AG04450 (cell line): ENCODE measurements at places on chromosomes 2 and 18.

DNA sequence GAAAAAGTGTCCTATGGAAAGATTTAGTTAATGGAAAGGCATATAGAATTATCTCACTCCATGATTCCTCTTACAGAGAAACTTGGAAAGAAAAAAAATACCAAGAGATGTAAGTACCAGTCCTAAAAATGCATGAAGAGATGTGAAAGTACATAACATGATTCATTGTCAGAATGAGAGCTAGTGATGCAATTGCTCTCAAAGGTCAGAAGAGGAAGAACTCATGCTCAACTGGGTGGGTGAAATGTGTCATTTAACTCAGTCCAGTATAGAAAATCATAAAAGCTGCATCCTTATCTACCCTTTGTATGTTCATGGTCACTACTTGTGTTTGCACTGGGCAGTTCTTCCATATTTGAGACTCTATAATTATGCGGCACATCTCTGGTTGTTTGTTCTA lies 300.0 kb upstream of the PIK3C3 start:
- no peak for DNase-seq

DNA sequence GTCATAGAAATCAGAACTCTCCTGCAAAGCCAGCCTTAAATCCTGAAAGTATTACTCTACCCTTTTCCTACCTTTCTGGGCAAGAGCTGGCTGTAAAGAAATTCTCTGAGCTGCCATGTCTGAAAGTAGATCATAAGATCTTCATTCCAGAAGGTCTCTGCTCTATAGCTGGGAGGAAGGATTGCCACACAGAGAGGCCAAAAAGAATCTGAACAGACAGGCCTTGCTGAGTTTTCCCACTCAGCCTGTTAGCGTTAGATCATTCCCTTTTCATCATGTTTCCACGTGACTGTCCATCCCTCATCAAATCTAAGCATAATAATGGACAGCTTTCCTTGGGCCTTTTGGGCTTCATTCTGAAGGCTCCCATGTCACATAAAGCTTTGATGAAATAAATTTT lies 43.2 kb upstream of the FHL2 start:
- no peak for DNase-seq

DNA sequence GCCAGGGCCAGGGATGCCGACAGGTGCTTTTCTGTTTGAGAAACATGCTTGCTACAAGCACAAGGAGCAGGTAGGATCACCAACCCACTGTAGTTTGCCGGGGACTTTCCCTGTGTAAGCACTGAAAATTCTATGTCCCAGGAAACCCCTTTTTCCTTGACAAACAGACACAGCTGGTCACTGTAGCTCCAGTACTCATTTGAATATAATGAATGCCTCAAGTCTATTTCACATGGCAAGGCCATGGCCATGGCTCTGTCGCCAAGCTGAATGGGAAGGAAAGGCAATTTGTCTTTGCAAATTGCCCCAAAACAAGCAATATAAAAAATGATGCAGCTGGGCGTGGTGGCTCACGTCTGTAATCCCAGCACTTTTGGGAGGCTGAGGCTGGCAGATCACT lies 49.6 kb upstream of the IGFBP2 start:
- DNase-seq = no peak

- no peak for DNase-seq
Measured at GRCh38 chr18:6414723-6415417, at the start of gene L3MBTL4. L3MBTL4 (minus strand) TSS chr18:6414911; CDS start chr18:6311625, 103,286 bp downstream.

GRCh38 chr2:38549071-38549704 lies 53.5 kb downstream of the HNRNPLL start:
- no peak for DNase-seq

DNA sequence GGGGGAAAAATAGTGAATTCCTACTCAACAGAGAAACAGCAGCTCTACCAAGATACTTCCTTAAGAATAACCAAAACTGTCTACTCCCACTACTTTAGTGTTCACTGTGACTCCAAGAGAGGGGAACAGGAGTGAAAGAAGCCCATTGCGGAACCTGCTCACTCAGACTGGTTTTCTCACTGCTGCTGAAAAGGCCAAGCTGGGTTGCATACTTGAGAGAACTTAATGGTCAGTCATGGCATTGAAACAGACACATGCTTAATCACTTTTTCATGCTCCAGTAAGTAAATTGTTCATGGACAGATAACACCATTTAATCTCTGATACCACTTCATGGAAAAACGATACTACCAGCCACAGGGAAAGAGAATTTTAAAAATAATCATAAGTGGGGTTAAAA lies 35.7 kb upstream of the SLC8A1 start:
- DNase-seq = no peak

DNA sequence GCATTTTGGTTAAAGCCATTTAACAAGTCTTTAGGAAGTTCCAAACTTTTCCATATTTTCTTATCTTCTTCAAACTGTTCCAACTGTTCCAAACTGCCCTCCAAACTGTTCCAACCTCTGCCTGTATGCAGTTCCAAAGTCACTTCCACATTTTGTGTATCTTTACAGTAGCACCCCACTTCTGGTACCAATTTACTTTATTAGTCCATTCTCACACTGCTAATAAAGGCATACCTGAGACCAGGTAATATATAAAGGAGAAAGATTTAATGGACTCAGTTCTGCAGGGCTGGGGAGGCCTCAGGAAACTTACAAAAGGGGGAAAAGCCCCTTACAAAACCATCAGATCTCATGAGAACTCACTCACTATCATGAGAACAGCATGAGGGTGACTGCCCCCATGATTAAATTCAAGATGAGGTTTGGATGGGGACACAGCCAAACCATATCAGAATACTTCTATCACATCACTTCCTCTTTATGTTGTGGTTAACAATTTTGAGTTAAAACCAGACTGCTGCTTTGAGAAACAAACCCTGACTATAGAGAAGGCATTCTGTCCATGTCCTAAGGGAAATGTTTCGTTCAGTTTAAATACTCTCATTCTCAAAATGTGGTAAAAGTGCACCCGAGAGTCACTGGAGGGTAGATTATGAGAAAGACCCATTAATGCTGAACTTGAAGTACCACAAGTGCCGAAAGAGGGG lies 11.0 kb downstream of the IL18R1 start:
- no peak for DNase-seq

GRCh38 chr18:26813043-26813442 lies 52.5 kb downstream of the AQP4 start:
- DNase-seq = no peak

DNA sequence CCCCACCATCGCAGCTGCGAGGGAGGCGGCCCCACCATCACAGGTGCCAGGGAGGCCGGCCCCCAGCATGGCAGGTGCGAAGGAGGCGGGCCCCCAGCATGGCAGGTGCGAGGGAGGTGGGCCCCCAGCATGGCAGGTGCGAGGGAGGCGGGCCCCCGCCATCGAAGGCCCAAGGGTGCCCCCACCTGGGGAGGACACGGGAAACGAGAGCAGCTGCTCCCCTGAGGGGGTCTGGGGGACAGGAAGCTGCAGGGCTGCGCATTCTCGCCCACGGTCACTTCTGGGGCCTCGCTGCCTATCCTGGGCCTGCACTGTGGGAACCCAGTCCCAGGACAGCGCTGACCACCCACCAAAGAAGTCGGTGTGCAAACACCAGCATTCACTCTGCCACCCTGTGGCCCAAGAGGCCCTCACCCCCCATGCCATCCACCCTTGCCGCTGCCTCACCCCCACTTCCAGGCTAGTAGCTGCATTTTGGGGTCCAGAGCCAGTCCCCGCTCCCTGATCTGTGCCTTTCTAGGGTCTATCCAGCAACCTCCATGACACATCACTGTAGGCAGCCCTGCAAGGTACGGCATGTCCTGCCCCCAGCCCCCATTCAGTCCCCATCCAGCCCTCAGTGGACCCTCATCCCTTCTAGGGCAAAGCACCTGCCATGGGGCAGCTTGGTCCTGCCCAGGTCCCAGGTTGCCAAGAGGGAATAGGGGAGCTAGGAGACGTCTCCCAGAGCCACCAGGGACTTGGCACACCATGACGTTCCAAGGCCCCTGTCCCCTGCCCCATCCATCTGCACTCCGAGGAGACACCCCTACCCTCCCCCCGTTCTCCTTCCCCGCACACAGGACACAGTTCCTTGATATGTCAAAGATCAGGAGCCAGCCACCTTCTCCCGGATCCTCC lies 24.0 kb upstream of the GPC1 start:
- no peak for DNase-seq

- no peak for DNase-seq
Measured at GRCh38 chr2:229713371-229714079, 830 bp downstream of the DNER start.

DNA sequence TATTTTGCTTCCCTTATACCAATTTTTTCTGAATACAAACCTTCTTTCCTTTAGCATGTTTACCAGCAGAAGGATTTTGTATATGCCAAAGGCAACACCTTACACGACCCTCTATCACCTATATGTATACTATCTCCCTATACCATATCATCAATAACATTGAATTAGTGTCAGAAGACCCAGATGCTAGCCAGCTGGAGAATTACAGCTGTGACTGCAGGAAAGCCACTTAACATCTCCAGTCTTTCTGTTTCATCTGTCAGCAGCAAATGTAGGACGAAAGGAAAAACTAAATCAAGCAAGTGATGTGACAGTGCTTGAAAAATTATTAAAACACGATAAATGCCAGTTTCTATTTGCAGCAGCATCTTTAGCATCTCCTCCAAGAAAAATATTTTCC lies 193.7 kb downstream of the STK39 start:
- no peak for DNase-seq

DNA sequence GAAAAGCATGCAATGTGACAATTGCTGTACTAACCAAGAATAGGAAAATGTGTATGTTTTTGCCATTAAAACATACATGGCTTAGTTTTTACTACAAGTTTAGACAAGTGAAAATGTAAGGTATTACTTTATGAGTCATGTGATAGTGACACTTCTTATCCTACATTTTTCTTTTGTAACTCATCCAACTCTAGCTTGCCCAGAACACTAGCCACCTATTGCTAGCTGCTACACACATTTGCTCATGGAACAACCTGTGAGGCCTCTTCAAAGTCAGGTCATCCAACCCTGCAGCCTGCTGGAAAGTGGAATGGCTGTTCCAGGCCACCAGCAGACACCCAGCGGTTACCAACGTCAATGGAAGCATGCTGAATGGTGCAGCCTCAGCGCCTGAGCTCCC lies 1043.9 kb downstream of the TMEM182 start:
- DNase-seq = no peak

- DNase-seq = no peak
Measured at GRCh38 chr18:9217743-9218451, 81.3 kb downstream of the ANKRD12 start.

GRCh38 chr2:164840458-164840929 lies 1.1 kb downstream of the COBLL1 start:
- no peak for DNase-seq

GRCh38 chr2:178114462-178114861 lies 2.2 kb downstream of the RBM45 start:
- no peak for DNase-seq

- DNase-seq = no peak
Measured at GRCh38 chr2:186138845-186139244, 347.2 kb upstream of the ZC3H15 start.

DNA sequence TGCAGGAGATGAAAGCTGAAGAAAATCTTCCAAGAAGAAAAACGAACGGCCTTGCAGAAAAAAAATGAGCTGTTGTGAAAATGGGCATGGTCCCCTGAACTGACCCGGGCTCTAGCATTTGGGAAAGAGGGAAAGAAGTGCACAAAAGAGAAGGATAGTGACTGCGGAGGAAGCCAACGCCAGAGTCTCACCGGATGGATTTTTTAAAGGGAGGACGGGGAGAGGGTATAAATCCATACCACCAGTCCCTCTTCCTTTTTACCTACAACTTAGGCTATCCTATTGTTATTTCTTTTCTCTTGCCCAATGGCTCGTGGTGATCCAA lies 601 bp downstream of the WDR35 start:
- DNase-seq = no peak

DNA sequence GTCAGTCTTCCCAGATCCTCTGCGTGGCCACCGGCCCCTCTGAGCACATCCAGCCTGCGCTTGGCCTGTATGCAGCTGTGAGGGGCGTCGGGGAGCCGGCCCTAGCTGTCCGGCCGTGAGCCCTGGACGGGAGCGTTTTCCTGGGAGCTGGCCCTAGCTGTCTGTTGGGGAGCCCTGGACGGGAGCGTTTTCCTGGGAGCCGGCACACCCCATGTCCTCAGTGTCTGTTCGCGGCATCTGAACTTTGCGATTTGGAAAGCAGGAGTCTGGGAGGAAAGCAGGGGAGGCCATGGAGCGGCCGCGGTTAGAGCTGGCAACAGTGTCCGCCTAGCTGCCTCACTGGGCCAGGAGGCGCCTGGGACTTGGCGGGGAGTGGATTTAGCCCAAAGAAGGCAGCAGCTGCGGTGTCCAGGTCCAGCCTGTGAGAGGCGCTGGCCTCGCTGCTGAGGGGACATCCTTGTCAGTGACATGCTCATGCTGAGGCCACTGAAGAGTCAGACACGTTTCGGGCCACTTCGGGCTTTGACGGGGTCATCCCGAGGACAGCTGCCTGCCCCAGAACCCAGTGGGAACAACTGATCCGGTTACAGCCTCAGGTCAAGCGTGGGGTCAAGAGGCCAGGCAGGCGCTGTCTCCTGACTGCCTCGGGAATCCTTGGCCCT lies 75.8 kb downstream of the KCNG2 start:
- DNase-seq = no peak

- no peak for DNase-seq
Measured at GRCh38 chr2:231415029-231415428, 19.5 kb downstream of the B3GNT7 start.
